ENCODE measurements at places on chromosomes 5 and 9. TPM values are rescaled to one million over a fixed set of nuclear protein-coding genes. Genes with fewer than 3 reads are reported as not detected.

DOCK8 gene
- 1.9 TPM for total RNA-seq

- H3K4me1 ChIP-seq, result peaks cover 9% of the 10 kb centered on the region
- H3K4me3 ChIP-seq, result no peak overlapping the region
- H3K36me3 ChIP-seq, result peaks cover 49% of the 10 kb centered on the region
- no peak overlapping the region for H3K27ac ChIP-seq
- no peak for DNase-seq
These were observed 70.5 kb downstream of the ERMP1 start for GRCh38 chr9:5762421-5762820.

DNA sequence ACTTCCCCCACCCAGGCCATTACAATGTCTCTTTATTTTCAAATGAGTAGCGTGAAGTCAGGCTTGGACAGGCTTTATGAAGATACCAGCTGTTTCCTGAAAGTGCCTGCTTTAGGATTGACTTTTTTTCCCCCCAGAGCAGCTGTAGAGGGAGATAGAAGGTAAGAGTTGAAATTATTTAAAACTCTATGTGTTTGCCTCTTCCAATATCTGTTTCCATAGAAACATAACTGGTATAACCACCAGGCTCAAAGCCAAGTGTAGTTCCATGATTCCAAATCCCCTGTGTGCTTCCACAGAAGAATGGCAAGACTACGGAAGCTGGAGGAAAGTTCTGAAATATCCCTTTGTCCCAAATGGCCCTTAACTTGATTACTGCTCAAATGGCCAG is 87.4 kb upstream of the TBC1D2 start:
- DNase-seq, result no peak
- H3K27me3 ChIP-seq, result peaks cover 3% of the 10 kb centered on the region
- no peak overlapping the region for H3K27ac ChIP-seq

LCNL1 gene
- not detected for total RNA-seq

DMRT3 gene
- not detected for total RNA-seq

- DNase-seq, result no peak
- H3K36me3 ChIP-seq, result no peaks in the 10 kb centered on the region
- peaks cover 11% of the 10 kb centered on the region for H3K4me1 ChIP-seq
- H3K4me3 ChIP-seq, result no peak overlapping the region
These were observed 95.6 kb downstream of the ARSB start for GRCh38 chr5:78889369-78890140.

DNA sequence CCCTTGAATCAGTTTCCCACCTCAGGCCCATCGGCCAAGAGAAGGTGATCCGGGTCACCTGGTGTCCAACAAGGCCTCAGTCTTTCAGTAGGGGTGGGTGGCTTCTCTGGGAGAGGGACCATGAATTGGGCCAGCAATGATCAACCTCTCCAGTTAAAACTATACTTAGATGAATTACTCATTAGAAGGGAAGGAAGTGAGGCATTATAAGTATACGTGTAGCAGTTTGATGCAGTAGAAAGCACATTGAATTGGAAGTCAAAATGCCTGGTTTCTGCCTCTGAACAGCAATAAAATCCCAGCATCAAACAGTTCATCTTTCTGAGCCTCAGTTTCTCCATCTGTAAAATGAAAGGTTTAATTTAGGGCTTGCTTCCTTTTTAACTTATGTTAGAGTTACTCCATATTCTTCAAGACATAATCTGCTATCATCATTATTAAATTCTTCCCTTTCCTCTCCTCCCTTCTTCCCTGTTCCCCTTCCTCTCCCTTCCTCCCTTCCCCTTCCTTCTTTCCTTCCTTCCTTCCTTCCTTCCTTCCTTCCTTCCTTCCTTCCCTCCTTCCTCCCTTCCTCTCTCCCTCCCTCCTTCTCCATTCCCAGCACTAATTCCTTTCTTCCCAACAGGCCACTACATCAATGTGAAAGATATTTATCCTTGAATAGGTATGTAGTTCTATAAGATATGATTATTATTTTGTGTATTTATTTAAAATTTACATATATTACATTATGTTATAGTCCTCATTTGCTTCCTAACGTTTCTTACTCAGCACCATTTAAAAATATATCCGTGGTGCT is 18.6 kb upstream of the TMEM174 start:
- no peak overlapping the region for H3K4me3 ChIP-seq
- no peak for DNase-seq
- no peaks in the 10 kb centered on the region for H3K4me1 ChIP-seq
- H3K36me3 ChIP-seq, result no peaks in the 10 kb centered on the region
- no peak overlapping the region for H3K27ac ChIP-seq

CER1 gene
- not detected for total RNA-seq
